ENCODE measurements at places on chromosomes 6 and 20. TPM values are rescaled to one million over a fixed set of nuclear protein-coding genes. Genes with fewer than 3 reads are reported as not detected.

Gene IDH3B
- total RNA-seq: 103 TPM

Gene OTOR
- not detected for total RNA-seq

Gene ITPA
- total RNA-seq: 80.9 TPM

Gene RNASET2
- total RNA-seq: 20.8 TPM

Gene PPARD
- 14.9 TPM for total RNA-seq

Data from H1 (cell line).